Calu3 (cell line): ENCODE measurements at places on chromosomes 2 and 18. TPM values are rescaled to one million over a fixed set of nuclear protein-coding genes. Genes with fewer than 3 reads are reported as not detected.
A peak's percentile ranks its signal among the peaks of the same experiment; 100 is the strongest.

GRCh38 chr2:99648906-99649789 is 159.3 kb upstream of the REV1 start:
- DNase-seq: no peak

DNA sequence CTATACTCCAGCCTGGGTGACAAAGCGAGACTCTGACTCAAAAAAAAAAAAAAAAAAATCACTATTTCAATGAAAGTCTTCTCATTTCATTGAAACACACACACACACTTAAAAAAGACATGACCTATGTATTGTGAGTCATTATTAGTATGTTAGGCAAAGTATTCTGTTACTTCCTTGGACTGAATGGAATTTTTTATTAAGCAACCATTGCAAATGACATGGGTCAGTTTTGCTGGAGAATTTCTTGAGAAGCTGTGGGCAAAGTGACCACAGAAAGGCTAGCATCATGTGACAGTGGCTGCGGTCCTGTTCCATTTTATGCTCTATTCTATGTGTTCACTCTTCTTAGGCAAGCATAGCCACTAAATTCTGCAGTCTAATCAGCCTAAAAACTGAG is 695.7 kb downstream of the TDRD15 start:
- DNase-seq: no peak

DNA sequence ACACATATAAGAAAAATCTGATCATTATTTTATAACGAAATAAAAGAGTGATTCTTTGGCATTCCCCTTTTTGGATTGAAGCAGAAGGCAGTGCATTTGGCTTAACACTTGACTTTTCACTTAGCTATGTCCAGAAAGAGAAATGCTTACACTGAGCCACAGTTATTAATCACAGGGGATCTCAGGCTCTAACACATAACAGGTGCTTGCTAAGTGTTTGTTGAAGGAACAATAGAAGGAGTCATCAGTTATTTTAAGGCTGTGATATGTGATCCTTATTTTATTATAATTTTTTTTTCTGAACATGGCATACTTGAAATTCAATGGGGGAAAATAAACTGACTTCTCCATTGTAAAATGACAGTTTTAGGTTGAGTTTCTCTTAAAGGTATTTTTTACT is 209.5 kb downstream of the UBE2E3 start:
- no peak for DNase-seq

Gene CYTIP
- not detected in 2 replicates for total RNA-seq

Gene EVX2
- not detected in 2 replicates for total RNA-seq

Gene RBKS
- 2.3 and 3.3 TPM in 2 replicates for total RNA-seq

Gene IL1R2
- 0.34 TPM in 1 of 2 replicates, not detected in the other for total RNA-seq

DNA sequence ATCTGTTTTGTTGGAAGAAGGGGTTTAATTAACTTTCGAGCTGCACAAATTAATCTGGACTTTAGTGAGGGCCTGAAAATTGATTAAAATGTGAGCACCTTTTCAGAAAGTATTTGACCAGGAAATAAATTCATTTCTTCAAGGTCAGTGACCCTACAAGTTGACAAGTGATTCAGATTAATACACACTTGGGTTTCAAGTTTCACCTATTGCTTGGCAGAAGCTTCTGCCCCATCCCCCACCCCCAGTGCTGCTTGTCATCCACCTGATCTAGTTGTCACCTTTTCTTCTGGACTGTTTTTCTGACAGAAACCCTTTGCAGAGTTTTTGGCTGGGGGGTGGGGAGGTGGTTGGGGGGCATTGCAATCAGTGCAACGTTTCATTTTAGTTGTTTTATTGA is 46.2 kb downstream of the RPRM start:
- DNase-seq: peak; percentile 47

GRCh38 chr2:85584354-85584856 is at the start of gene VAMP5:
VAMP5 (plus strand) TSS chr2:85584431; CDS start chr2:85584491, 60 bp downstream.
- peak; percentile 32 for DNase-seq

DNA sequence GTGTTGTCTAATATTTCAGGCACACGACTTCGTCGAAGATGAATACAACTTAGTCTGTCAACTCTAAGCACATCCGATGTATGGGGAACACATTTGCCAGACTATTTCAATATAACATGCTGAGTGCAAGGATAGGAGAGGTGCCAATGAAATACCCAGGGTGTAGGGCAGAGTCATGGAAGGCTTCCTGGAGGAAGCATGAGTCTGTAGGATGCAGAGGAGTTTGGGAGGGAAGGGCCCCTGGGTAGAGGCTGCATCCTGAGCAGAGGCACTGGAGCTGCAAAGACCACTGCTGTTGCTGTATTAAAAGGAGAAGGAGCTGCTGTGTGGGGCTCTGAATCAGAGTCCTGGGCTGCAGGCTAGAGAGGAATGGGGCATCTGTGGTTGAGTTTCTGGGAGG is 89.9 kb downstream of the ASAP2 start:
- DNase-seq: no peak

Gene EML6
- 0.45 and 1.1 TPM in 2 replicates for total RNA-seq

Gene CCDC85A
- total RNA-seq: 2.6 and 3.0 TPM in 2 replicates

Gene CHRNG
- total RNA-seq: not detected in 2 replicates

Gene GRP
- total RNA-seq: not detected in 2 replicates

Gene CMPK2
- 26.6 and 76.6 TPM in 2 replicates for total RNA-seq

Gene PSME4
- 53.7 and 58.4 TPM in 2 replicates for total RNA-seq

DNA sequence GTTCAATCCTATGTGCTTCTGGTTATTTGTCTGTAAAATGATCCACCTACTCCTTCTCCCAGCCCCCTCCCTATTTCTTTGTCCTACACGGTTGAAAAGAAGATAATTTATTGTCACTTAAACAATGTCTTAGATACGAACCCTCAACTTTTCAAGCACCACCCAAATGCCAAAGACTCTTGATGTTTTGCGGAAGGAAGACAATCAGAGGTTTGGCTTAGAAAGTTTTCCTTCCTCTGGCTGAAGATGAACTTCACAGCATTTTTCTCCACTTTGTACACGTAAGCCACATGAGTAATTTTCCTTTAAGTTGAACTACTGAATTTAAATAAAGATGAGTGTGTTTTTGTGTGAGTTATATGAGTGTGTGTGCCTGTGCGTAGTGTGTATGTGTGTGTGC is 25.5 kb upstream of the SLC8A1 start:
- no peak for DNase-seq

DNA sequence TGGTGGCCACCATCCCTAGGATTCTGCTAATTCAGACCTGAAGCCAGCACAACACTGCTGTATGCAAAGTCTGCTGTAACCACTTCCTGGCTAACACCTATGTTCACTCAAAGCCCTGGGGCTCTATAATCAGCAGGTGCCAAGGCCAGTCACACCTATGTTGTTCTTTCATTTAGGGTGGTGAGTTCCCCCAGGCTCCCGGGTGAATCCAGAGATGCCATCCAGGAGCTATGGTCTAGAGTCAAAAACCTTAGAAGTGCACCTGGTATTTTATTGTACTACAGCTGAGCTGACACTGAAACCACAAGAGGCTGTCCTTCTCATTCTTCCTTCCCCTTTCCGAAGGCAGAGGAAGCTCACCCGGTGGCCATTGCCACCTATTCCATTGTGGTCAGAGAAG is 46.2 kb upstream of the CCDC141 start:
- no peak for DNase-seq

DNA sequence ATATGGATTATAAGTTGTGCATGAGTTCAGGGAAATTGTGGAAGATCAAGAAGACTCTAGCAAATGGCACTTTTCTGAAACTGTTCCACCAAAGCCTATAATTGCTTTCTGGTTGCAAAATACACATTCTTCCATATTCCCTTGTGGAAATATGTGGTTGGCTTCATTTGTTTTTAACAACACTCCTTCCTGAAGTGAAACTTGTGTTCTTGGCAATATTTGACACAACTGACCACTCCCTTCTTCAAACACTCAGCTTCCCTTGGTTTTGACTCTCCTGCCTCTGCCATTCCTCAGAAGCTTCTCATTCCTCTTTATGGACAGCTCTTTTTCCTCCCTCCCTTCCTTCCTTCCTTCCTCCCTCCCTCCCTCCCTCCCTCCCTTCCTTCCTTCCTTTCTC is 192.3 kb downstream of the PMAIP1 start:
- DNase-seq: no peak

GRCh38 chr2:177059293-177059692 is 153.3 kb upstream of the HNRNPA3 start:
- DNase-seq: no peak

GRCh38 chr2:16630463-16630862 is 35.2 kb downstream of the CYRIA start:
- no peak for DNase-seq

- no peak for DNase-seq
Observed at GRCh38 chr2:58641001-58641400, 399.9 kb upstream of the FANCL start.

Gene MC2R
- not detected in 2 replicates for total RNA-seq

Gene ZBTB7C
- not detected in 2 replicates for total RNA-seq

- no peak for DNase-seq
Observed at GRCh38 chr2:148613231-148614013, 31.1 kb upstream of the EPC2 start.

Gene RPRM
- total RNA-seq: 1.0 and 2.1 TPM in 2 replicates

DNA sequence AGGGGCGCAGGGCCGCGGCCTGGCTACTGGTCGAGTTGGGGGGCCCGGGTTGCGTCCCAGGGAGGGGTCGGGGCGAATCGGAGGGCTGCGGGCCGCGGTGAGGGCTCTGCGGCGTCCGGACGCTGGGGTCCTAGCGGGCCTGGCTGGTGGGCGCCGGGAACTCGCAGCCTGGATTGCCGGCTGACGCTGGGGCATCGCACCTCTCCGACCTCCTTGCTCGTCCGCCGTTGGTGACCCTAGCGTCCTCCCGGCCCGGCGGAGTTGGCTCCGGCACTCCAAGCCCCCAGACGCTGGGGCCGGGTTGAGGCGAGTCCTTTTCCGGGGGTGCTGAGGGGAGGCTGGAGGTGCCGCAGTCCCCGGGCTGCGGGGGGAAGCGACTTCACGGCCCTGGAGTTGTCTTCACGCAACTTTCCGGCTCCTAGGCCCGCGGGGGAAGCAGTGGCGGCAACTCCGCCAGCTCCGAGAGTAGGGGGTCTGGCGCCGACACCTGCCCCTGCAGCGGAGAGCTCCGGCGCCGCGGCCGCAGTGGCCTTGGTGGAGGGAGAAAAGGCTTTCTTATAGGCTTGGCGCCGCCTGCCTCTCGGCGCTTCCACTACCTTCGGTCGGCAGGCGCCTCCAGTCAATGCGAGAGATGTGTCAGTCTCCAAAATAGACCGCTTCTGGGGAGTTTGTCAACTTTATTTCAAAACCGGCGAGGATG is 70.3 kb downstream of the HAUS1 start:
- no peak for DNase-seq

DNA sequence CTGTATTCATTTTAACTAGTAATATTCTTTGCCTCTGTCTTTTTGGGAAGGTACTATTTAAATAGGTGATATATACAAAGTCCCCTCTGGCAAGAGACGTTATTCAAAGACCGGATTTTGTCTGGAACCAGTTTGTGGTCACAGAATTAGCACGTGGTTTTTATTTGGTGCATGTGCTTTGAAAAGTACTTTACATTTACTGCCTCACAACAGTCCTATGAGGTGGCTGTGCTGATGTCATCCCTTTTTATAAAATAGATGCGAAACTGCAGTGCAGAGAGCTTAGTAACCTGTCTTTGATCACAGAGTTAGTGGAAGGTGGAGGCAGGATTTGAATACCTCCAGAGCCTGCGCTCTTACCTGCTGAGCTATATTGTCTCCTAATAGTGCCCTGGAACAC is 4.0 kb downstream of the LPIN1 start:
- DNase-seq: no peak

Gene GKN2
- total RNA-seq: not detected in 2 replicates

GRCh38 chr2:150351922-150352321 is 135.5 kb downstream of the RND3 start:
- DNase-seq: no peak

Gene RUFY4
- total RNA-seq: 0.21 and 2.6 TPM in 2 replicates

Gene NUP35
- 35.9 and 38.5 TPM in 2 replicates for total RNA-seq

DNA sequence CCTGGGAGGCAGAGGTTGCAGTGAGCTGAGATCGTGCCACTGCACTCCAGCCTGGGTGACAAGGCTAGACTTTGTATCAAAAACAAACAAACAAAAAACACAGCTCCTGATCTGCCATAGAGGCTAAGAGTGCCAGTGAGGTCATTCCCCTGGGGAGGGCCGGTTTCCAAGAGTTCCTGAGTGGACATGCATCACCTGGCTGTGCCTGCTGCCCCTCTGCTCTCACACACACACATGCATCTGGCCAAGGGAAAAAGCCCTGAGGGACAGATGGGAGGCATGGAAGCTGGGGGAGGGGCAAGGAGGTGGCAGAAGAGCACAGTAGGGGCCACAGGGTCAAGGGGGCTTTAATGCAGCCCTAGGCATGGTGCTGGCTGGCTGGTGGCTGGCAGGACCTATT is 60.4 kb downstream of the ZBTB7C start:
- no peak for DNase-seq

Gene PDCL3
- 23.0 and 27.8 TPM in 2 replicates for total RNA-seq

Gene COLEC11
- not detected in 2 replicates for total RNA-seq

DNA sequence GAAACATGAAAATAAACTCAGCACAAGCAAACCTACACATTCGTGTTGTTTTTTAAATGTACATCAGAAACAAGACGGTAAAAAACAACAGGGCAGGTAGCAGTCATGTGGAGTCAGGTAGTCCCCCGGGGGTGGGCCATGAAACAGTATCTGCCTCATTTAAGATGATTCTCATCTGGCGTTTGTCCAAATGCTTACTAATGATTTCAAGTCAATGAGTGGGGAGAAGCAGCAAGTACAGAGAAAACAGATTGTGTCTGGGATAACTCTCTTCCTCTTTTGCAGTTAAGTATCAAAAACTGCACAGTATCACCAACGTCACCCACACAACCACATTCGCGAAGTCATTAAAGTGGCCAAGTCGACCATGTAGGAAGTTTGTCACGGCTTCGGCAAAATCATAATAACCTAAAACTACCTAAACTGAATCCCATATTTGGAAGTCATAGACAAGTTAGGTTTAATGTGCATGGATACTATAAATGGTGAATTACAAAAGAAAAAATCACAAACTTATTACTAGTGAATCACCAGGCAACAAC is 1.3 kb downstream of the LAPTM4A start:
- no peak for DNase-seq

Gene PTPRM
- total RNA-seq: 42.3 and 48.5 TPM in 2 replicates

Gene ACADL
- 1.0 and 1.3 TPM in 2 replicates for total RNA-seq

Gene IFIH1
- total RNA-seq: 63.7 and 126 TPM in 2 replicates

Gene DAW1
- total RNA-seq: 2.4 and 3.2 TPM in 2 replicates

Gene ZNF892
- total RNA-seq: 6.2 and 6.6 TPM in 2 replicates

GRCh38 chr18:40108596-40108995 is 1846.4 kb upstream of the PIK3C3 start:
- no peak for DNase-seq

GRCh38 chr2:149562324-149562723 is 25.3 kb downstream of the MMADHC start:
- DNase-seq: peak; percentile 18

DNA sequence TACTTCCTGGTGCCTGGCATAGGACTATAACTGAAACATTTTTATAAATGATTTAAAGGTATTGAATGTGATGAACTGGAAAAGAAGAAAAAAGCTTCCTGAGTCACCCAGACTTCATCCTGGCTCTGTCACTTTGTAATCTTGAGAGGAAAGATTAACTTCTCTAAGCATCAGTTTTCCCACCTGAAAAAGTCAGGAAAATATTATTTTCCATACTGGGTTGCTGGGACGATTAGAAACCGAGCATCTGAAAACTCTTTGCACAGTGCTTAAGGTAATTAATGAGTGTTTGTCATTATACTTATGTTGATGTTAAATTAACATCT is 71.8 kb downstream of the FMNL2 start:
- no peak for DNase-seq

GRCh38 chr18:36514778-36515177 is 217.3 kb downstream of the FHOD3 start:
- DNase-seq: no peak

GRCh38 chr2:164560181-164560792 is 61.0 kb downstream of the GRB14 start:
- peak; percentile 23 for DNase-seq
